Hematopoietic multipotent progenitor cell treated with erythropoietin and hydrocortisone succinate and interleukin-3 and kit ligand, for 8 days (in vitro differentiated cells): ENCODE measurements at places on chromosomes 6 and 20.

DNA sequence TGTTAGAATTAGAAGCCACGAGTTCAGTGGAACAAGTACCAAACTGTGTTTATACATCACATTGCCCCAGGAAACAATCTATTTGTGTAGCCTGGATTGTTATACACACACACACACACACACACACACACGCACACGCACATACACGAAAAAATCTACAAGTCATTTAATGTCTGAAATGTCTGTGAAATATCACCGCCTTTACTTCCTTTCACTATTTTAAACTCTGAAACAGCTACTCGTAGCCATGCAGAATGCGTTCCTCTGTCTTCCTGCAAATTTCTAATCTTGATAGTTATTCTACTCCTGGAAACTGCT lies 84.4 kb upstream of the SCAF8 start:
- no peak for DNase-seq

GRCh38 chr20:64164123-64164836 lies at the start of gene MYT1:
TSS of gene MYT1 (plus strand) at chr20:64164452. CDS start at chr20:64198862, 34,410 bp downstream.
- DNase-seq: no peak

DNA sequence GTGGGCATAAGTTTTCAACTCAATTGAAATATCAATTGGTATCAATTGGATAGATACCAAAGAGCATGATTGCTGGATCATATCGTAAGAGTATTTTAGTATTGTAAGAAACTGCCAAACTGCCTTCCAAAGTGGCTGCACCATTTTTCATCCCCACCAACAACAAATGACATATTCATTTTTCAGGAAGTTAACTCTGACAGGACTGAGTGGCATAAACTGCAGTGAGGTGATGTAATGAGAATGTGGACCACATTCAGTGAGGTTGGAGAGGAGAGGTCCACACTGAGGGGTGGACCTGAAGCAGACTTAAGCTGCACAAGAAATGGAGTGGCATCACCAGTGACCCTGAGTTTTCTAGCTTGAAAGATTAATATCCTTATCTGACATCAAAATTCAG lies 11.6 kb upstream of the CALHM6 start:
- no peak for DNase-seq

DNA sequence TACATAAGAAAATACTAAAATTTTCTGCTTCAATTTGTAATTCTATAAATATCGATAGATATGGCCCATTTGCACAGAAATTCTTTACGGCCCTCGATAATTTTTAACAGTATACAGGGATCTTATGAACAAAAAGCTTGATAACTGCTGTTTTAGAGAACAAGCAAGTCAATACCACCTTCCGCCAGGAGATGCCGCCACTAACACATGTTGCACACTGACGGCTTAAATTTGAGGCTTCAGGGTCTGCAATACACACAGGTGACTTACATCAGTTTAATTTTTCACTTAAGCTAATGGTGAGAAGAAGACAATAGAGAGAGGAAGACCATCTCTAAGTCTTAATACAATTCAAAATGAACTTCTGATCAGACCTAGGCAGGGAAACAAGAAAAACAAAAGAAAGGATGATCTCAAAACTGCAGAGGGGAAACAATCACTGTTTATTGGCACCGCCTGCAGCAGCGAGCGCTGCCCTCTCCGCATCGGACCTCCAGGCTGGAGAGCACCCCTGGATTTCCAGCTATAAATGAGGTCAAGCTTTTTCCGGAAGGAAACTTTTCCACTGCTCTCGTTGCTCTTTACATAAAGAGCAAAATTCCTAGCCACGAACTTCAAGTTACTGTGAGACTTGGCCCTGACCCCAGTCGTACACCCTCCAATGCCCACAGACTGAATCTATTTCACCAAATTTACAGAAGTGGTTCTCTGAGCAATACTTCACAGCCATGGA lies 53.9 kb downstream of the OTOR start:
- peak; percentile 57 for DNase-seq

DNA sequence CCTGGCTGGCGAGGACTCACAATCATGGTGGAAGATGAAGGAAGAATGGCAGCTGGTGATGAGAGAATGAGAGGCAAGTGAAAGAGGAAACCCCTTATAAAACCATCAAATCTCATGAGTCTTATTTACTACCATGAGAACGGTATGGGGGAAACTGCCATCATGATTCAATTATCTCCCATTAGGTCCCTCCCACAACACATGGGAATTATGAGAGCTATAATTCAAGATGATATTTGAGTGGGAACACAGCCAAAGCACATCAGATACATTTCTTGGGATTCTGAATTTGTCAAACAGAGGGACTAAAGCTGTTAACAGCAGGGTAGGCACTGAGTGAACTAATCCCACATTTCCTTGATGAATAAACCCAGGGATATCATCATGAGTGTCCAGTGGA lies 116.2 kb upstream of the PLCB4 start:
- no peak for DNase-seq

DNA sequence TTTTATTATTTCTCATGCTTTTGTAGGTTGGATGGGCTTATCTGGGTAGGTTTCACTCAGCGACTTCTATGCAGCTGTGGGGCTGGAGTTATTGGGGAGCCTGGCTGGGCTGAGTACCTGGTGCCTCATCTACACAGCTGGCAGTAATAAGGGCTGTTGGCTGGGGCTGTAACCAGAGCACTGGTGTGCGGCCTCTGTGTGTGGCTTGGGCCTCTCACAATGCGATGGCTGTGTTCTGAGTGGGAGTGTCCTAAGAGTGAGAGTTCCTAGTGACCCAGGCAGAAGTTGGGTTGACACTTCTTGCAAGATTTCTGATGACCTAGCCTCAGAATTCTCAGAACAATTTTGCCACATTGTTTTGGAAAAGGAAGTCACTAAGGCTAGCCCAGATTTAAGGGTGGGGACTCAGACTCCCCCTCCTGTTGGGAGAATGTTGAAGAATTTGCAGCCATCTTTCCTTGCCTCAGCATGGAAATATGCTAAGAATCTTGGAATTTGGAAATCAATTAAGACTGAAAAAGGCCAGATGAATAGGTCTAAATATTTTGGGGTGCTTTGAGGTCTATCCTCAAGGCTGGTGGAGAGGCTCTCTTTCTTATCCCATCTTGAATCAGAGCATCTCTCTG lies 158.8 kb downstream of the SCP2D1 start:
- no peak for DNase-seq

DNA sequence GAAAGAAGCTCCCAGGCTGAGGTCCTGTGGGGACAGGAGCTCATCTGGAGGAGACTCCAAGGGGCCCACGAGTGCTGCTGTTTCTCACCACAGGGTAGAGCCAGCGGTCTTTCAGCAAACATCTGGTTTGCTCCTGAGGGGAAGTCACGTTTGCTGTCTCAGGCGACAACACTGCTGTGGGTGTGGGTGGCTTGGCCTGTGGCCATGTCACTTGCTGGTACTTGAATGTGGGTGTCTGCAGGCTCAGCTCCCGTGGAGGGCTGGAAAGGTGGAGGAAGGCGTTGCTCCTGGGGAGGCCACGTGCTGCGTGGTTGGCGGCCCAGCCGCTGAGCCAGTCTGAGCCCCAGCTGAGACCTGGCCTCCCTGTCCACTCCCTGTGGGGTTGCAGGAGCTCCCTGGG lies 52.8 kb upstream of the MPC1 start:
- DNase-seq: peak; percentile 48

GRCh38 chr20:46063151-46063550 lies 26.6 kb downstream of the NCOA5 start:
- DNase-seq: no peak

DNA sequence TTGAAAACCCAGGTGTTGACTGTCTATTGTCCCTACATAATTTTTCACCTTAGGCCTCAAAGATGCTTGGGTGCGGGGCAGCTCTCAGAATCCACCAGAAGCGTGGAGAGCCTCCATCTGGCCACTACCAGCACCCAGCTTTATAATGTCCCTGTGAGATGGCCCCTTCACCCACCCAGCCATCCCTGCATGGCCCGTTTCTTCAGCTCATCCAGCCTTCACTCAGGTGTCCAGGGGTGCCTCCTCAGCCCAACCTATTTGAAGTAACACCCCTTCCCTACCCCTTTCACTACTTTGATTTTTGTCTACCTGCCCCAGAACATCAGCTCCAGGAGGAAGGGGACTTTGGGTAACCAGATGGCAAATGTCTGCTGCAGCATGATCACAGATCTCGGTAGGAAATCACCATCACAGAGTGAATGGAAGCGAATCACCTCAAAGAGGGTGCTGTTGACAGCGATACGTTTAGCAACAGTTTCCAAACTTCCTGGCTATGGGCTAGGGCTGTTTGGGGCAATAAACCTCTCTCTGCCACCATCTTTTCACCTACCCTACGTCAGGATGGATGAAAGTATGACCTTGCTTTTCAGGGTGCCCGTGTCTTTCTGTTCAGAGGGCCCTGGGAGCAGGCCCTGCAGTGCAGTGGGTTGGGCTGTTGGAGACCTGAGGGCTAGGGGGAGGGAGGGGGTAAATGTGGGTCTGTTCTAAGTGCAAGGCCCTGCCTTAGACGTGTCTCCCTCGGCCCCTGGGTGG lies 1.2 kb upstream of the SLC17A9 start:
- no peak for DNase-seq

DNA sequence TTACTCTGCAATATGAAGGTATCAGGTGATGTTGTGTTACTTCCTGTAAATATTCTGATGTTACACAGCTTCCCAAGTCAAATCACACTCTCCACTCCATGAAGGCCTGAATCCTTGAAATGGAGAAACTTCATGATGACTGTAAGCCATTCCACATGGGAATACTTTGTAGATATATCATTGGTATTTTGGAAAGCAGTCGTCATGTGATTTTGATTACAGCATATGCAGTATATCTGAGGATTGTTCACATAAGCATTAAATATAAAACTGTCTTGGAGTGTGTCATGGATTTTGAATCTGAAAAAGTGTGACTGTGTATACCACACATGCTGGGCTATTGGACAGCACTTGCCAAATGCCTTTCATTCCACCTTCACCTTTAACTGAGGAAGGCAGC lies 118.3 kb upstream of the EXOC2 start:
- no peak for DNase-seq

- DNase-seq: peak; percentile 39
Observed at GRCh38 chr6:40408786-40409542, 178.2 kb downstream of the LRFN2 start.

- DNase-seq: no peak
Observed at GRCh38 chr6:5203546-5203945, 57.2 kb downstream of the LYRM4 start.
